ENCODE measurements at places on chromosomes 1 and 21.

DNA sequence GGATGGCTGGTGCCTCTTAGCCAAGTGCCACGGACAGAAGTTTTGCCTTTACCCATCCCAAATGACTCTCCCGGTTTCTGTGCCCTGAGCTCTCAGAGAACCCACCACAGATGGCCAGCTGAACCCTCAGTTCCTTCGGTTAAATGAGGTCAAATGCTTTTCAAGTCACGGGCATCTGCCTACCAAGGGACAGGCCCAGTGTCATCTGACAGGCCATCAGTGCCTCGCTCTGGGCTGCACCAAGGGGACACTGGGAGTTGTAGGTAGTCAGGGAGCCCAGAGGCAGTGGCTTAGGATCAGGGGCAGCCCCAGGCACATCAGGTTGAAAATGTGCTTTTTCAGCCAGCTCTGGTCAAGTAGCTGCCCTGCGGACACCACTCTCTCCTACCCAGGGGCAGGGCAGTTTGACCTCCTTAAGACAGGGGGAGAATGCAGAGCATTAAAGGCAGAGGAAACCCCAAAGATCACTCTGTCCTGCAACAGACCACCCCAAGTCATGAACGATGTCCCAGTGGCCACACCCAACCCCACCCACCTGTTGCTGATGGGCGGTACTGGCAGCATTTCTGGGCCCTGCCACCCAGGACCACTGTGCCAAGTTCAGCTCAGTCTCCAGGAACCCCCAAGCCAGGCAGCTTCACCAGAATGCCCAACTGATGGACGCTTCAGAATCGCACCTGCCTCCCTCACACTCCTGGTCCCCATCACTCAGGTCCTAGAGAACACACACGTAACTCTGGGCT is 60.7 kb downstream of the CASZ1 start:
- no peak for DNase-seq

DNA sequence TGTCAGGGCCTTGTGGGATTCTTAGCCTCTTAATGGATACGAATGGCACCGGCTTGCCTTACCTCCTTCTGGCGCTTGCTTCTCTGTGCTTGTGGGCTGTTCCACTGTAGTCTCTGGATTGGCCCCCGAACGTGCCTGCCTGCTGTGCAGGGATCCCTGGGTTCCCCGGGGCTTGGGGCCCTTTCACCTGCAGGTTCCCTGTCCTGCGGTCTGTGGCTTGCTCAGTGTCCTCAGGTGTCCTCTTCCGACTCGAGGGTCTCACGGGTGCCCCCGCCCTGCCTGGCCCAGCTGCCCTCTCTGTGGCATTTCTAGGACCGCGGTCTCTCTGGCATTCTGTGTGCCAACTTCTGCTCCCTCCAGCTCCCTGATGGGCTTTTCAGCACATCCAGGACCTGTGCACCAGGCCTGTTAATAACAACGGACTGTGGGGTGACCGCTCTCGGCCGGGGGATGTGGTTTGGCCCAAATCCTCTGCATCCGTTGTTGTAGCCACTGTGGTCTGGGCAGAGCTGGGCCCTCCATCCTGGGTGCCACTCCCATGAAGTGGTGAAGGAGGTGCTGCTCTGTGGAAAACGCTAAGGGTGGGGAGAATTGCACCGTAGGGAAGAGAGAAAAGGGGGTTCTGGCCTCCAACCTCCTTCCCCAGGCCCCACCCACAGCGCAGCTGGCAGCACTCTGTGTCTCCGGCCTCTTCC is 12.4 kb downstream of the COL18A1 start:
- no peak for DNase-seq

GRCh38 chr1:24709791-24710441 is 35.3 kb upstream of the CLIC4 start:
- no peak for DNase-seq

DNA sequence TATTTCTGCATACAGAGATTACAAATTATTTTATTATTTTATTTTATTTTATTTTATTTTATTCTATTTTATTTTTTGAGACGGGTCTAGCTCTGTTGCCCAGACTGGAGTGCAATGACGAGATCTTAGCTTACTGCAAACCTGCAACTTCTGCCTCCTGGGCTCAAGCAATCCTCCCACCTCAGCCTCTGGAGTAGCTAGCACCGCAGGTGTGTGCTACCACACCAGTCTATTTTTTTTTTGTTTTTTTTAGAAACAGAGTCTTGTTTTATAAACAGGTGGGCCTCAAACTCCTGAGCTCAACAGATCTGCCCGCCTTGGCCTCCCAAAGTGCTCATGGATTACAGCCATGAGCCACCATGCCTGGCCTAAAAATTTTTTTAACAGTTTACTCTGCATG is 88.1 kb downstream of the PCP4 start:
- no peak for DNase-seq

GRCh38 chr1:27074175-27074780 is 61.6 kb upstream of the TENT5B start:
- DNase-seq, result no peak

- DNase-seq, result no peak
These were observed 634 bp downstream of the MYCBP start for GRCh38 chr1:38872401-38873026.
